ENCODE measurements at places on chromosomes 16 and 17.
A peak's percentile ranks its signal among the peaks of the same experiment; 100 is the strongest.

DNA sequence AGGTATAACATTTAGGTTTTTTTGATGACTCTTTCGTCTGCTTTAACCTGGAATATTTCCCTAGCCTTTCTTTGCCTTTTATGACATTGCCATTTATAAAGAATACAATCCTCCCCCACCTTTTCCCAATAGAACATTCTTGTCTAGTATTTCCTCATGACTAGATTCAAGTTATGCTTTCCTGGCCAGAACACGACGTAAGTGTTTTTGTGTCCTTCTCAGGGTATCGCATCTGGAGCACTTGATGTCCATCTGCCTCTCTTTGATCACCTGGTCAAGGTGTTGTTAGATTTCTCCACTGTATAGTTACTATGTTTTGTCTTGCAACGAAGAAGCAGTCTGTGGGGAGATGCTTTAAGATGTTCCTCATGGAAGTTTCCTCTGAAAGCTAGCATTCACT is 87.4 kb downstream of the MSI2 start:
- no peak for DNase-seq

DNA sequence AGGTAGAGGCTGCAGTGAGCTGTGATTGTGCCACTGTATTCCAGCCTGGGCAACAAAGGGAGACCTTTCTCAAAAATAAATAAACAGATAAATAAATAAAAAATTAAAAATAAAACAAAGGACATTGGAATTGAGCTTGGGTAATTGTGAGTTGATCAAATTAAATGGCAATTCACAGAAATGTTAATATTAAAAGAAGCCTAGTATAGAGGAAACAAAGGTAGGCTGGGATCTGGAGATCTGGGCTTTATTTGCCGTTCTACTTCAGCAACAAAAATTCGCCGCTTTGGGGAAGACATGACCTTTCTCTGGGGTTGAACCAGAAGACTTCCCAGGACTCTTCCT is 332 bp upstream of the VPS25 start:
- DNase-seq: no peak

DNA sequence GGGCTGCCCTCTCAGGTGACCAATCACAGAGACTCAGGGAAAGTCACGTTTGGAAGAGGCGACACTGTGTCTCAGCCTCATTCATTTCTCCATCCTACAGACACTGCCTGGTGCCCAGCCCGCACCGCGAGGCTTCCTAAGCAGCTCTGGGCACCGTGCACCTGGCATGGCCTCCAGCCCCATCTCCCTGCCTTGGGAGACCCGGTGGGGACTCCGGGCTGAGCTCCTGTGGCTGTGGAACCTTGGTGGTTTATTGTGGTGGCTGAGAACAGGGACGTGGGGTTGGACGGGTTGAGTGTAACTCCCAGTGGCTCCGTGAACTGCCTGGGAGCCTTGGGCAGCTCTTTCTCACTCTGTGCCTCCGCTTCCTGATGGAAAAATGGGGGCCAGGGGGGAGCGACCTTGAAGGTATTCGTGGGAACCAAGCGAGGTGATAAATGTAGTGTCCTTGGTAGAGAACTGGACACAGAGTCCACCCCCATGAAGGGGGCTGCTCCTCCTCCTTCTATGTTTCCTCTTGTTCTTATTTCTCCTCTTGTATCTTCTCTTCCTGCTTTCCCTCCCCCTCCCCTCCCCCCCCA is 215.4 kb downstream of the SEC14L1 start:
- no peak for DNase-seq

- DNase-seq: no peak
These were observed 15.8 kb downstream of the TSPOAP1 start for GRCh38 chr17:58312829-58313228.

DNA sequence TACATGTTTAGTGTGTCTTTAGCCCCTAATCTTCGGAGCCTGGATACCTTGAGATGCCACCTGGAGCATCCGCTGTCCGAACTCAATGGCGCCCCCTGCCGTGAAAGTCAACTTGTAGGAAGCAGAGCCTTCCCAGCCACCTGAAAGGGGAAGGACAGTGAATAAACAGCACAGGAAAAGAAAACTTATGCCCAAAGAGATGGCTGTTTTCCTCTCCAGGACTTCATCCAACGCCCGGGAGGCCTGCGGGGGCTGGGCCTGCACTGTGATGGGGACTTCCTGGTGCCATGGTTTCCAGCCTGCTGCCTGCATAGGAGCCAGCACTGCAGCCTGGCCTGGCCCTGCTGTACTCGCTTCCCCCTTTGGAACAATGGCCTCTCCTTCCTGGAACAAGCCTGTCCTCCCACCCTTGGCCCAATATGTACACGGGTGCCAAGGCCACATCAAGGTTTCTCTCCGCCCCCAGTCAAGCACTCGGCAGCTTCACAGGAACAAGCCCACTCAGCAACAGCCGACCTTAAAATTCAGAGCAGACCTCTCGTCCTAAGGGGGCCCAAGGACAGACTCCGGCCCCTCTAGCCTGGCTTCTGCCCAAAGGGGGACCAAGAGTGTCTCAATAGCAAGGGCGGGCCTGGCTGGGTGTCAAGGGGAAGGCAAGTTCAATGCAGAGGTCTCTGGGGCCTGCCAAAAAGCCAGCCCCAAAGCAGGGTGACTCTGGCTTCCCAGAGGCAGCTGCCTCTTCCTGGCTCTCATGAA is 4.5 kb upstream of the UNC13D start:
- DNase-seq: peak; percentile 86

GRCh38 chr16:57372372-57373116 is at the start of gene CX3CL1:
CX3CL1 (plus strand) TSS chr16:57372490; CDS start chr16:57372569, 79 bp downstream.
- no peak for DNase-seq

- no peak for DNase-seq
These were observed 224.3 kb downstream of the MSI2 start for GRCh38 chr17:57480438-57481196.

GRCh38 chr17:55659661-55660060 is 63.0 kb downstream of the TMEM100 start:
- DNase-seq: no peak

DNA sequence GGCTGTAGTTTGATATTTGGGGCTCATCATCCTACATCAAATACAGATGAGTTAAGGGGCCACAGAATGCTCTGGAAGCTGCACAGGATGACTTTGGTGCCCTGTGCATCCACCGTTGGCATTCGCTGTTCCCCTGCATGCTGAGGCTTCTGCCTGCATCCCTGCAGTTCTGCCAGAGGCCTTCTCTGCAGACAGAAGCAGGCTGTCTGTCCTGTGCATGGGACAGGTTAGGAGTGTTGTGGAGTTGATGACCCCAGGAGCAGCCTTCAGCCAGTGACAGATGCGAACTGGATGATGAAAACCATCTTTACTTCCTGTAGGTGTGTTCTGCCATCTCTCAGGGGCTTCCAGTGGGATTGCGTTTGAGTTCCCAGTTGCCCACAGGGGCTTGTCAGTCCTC is 13.6 kb upstream of the TNS4 start:
- DNase-seq: no peak

GRCh38 chr16:31105677-31106213 is 2.4 kb upstream of the BCKDK start:
- peak; percentile 76 for DNase-seq

GRCh38 chr16:30472328-30472942 is at the start of gene ITGAL:
ITGAL (plus strand) TSS chr16:30472742; CDS start chr16:30472838, 96 bp downstream.
- peak; percentile 75 for DNase-seq

DNA sequence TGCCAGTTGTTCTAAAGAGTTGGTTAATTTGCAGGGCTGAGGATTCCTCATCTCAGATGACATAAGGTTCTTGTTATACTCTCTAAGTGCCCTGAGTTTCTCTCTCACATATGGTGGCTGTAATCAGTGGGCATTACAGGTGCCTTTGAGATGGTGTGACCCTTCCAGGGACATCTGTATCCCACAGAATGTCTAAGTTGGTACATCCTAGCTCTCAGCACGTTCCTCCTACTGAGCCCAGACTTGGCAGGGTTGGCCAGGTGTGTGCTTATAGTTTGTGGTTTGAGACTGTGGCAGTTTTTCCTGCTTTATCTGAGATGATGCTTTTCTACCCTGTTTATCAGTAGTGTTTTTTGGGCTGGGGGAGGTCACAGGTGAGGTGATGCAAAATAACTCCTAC is 36.3 kb downstream of the SPECC1 start:
- no peak for DNase-seq

DNA sequence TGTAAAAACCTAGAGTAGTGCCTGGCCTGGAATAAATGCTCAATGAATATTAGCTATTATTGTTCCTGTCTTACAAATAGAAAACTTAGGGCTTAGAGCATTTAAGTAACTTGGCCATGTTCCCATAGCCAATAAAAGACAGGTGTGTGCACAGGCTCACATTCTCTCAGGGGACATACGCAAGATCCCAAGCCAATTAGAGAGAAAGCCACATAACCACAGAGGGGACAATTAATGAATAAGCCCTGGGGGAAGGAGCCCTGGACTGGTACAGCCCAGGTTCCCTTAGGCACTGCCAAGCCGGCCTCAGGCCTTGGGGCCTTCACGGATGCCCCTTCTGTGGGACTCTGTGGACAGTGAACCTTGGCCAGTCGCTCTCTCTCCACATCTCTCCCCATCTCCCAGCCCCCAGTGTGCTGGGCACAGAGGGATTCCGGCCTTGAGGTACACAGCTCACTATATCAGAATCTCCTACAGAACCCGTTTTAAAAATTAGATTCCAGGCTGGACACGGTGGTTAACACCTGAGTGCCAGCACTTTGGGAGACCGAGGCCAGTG is 27.3 kb upstream of the ABCC12 start:
- DNase-seq: no peak

All from activated CD4-positive, alpha-beta T cell treated with anti-CD3 and anti-CD28 coated beads, Interleukin-2, amount 50 U/mL, for 1 hour (primary cell).